ENCODE measurements at places on chromosomes 16 and 17.
A peak's percentile ranks its signal among the peaks of the same experiment; 100 is the strongest.

DNA sequence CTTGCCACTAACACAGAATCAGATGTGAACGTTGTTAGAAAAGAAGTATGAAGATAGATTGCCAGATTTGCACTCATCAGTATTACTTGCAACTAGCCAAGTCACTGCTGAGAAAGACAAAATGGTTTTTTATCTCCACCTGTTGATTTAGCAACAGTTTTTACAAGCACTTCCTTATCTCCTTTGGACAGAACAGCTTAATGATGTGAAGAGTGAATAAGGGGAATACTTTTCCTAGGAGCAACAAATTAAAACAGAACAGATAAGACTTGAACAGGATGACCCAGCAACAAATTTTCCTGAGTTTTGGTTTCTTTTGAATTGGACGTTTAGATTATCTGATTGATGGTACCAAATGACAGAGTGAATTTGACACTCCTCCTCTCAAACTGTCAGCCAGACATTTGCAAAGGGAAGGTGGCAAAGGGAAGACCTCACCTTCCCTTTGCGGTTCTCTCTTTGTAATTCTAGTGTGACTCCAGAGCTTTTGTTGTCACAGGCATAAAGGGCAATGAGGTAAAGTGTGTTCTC is 130.6 kb downstream of the NLK start:
- peak; percentile 46 for DNase-seq

DNA sequence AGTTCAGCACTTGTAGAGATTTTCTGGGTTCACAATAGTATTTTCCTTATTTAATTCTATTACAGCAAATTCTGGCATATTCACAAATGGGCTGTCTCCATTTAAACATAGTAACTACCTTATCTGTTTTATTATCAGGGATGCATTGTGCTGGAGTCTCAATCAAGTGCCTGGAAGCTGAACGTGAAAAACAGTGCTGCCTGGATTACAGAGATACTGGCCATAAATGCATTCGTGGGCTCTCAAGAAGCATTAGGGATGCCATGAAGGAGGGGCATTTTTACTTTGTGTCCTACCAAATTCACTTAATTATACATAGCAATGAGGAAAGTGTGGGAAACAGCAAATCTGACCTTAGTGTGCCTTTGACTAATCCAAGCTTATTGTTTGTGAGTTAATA is 184.6 kb downstream of the ABCC12 start:
- no peak for DNase-seq

- DNase-seq: no peak
Measured at GRCh38 chr17:46125831-46126230, 67.4 kb downstream of the KANSL1 start.

DNA sequence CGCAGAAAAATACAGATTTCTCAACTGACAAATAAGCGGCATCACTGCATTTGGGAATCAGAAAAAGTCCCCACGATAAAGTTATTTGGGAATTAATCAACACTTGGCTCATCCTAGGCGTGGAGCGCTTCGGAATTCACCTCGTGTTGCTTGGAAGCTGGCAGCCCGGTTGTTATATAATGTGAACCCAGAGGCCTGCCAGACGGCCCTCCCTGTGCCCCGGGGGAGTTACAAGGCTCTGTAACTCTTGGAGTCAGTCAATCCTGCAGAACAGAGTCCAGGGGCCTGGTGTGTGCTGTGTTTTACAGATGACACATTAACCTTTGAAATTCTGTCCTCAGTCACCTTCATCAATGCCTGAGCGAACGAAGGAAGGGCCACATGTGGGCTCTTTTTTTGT is 111.1 kb downstream of the PITPNC1 start:
- DNase-seq: no peak

GRCh38 chr17:35586569-35587073 is 501 bp upstream of the AP2B1 start:
- no peak for DNase-seq

GRCh38 chr17:9181640-9182039 is 160.3 kb downstream of the NTN1 start:
- no peak for DNase-seq

DNA sequence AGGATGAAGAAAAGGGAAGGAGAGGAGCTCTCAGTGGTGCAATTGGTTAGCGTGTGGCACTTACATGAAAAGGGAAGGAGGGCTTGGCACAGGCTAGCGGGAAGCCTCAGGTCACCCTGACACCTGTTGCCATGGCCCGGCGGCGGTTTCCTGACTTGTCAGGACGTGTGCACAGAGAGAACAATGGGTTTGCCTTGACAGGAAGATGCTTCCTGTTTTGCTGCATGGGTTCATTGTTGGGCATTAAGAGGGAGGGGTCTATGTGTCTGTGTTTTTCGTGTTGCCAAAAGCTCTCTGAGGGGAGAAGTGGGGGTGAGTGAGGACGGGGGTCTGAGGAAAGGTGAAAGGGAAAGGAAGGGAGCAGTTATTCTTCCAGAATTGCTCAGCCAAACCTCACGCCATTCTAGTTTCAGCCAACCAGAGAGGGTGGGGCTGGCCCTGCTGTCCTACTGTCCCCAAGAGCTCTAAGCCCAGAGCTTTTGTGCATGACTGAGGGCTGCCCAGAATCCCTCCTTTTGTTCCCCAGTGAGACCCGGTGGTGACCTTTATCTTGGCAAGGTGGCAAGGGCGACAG is 17.1 kb upstream of the CCR7 start:
- DNase-seq: no peak

GRCh38 chr16:59163371-59164055 is 429.4 kb upstream of the GOT2 start:
- no peak for DNase-seq

GRCh38 chr16:72785886-72786285 is 262.0 kb downstream of the ZFHX3 start:
- DNase-seq: no peak

DNA sequence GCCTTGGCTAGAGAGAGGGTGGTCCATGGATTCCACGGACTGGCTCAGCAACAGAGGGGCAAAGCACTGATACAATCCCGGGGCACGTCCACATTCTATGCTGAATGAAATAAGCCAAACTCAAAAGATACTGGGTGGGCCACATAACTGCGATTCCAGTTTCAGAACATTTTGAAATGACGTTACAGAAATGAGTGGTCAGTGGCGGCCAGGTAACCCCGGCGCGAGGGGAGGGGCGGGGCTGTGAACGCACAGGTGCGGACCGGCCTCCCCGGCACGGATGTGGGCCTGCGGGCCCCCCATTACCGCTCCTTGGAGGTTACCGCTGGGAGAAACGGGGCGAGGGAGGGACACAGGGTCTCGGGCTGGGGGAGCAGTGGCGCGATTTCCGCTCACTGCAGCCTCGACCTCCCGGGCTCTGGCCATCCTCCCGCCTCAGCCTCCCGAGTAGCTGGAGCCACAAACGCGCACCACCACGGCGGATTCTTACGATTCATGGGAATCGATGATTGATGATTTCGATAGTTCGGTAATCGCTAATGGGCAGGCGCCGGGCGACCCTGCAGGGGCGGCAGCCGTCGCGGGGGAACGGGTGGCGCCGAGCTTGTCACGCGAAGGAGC is 559 bp downstream of the MVD start:
- no peak for DNase-seq

DNA sequence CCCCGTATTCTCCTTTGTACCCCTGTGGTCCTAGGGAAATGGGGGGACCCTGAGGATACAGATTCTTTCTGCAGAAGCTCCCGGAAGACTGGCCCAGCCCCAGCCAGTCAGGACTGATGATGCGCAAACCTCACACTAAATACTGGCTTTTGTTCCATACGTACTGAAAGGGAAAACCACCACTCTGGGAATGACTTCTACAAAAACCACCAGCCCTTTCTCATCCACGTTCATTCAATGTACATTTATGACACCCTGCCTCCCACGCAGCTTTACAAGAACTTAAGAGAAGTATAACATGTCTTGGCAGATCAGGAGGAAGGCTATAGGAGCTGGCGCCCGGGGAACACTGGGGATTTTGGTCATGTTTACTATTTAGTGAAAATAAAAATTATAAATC is 70.6 kb downstream of the MARCHF10 start:
- no peak for DNase-seq

- no peak for DNase-seq
Measured at GRCh38 chr16:30000735-30001631, 4.9 kb downstream of the INO80E start.
